Karpas-422 (cell line): ENCODE measurements at places on chromosomes 7 and 10.
A peak's percentile ranks its signal among the peaks of the same experiment; 100 is the strongest.

GRCh38 chr10:58444876-58445275 is 59.7 kb downstream of the TFAM start:
- DNase-seq, result no peak

- peak; percentile 69 for DNase-seq
Observed at GRCh38 chr10:93352638-93353383, 129.3 kb downstream of the MYOF start.

- no peak for DNase-seq
Observed at GRCh38 chr10:15118615-15119014, 21.5 kb downstream of the RPP38 start.

DNA sequence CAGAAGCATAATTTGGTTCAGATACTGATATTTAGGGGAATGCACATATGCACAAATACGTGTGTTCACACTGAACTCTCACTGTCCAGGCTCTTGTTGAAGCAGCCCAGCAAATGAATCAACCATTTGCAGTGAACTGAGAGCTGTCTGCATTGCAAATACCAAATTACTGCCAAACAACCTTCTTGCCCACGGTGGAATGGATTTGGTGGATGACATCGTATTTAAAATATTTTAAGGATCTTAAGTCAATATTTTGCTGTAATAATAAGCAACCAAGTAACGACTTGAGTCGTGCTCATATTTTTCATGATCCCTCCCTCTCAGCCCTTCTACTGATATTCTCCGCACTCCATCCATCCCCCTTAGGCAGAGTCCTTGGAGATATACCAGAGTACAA is 107.9 kb upstream of the FEZF1 start:
- no peak for DNase-seq

DNA sequence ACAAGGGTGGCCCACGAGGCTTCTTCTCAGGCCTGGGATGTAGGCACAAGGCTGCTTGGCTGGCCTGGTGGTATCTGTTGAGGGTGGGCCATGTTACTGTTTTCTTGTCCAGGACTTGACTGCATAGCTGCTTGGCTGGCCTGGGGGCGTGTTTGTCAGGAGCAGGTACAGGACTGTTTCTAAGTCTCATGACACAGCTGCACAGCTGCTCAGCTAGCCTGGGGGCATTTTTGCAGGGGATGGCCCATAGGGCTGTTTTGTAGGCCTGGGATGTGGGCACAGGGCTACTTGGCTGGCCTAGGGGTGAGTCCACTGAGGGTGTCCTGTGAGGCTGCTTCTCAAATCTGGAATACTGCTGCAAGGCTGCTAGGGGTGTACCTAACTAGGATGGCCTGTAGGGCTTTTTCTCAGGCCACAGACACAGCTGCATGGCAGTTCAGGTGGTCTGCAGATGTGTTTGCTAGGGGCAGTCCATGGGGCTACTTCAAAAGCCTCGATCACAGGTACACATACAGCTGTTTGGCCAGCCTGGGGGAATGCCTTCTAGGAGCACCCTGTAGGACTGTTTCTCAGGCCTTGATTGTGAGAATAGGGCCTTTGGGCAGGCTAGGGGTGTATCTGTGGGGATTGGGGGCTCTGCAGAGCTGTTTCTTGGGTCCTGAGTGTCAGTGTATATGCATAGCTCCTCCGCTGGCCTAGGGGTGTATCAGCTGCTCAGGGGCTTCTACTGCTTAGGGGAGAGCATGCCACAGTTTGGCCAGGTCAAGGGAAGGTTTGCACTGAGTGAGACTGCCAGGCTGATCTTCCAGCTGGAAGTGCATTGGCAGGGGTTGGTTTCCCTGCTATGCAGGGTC is 26.6 kb upstream of the PLA2G12B start:
- no peak for DNase-seq

DNA sequence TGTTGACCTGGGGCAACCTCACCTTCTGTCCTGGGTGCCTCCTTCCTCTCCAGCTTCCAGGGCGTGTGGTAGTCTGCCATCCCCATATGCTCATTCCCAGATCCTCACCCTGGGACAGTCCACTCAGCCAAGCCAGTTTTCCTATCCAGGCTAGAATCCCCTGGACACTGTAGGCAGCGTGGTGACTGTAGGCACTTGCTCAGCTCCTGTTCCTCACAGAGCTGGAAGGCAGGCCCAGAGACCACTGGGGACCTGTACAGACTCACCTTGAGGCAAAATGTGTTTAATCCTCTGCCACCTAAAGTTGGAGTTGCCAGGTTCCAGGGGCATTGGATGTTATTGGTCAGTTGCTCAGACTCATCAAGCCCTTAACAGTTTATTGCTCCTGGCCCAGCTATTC is 2.4 kb upstream of the GRID1 start:
- no peak for DNase-seq

- no peak for DNase-seq
Observed at GRCh38 chr7:27098578-27099451, 3.0 kb upstream of the HOXA1 start.

DNA sequence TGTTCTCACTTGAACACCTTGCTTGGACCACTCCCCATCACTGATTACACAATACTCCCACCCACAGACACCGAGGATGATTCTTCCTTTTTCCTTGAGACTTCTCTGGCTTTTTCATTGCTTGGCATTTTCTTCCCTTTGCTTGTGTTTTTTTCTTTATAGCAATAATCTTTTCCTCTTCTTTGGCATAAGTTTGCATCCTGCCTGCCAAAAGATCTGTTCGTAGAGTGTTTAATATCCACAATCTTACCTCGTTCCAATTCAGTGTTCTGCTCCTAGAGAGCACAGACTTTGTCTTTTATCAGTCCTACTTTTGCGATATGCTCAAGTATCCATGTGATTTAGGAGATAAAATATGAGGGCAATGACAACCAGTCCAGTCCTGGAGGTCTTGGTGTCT is 303.3 kb upstream of the CDC14C start:
- no peak for DNase-seq

DNA sequence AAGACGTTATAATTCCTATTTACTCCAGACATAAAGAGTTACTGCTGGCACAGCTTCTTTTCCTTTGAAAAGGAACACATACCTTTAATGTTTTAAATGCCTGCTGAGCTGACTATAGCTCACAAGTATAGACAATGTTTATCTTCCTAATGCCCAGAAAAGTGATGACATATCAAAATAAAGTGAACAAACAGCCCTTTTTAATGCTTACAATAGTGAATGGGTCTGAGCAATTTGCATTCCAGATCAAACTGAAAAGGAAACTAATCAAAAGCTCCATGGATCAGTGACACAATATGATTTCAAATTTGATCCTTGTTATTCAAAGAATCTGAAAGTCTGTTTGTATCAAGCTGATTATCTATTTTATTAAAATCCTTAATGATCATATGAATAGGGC is 233.6 kb upstream of the SEMA3E start:
- no peak for DNase-seq

DNA sequence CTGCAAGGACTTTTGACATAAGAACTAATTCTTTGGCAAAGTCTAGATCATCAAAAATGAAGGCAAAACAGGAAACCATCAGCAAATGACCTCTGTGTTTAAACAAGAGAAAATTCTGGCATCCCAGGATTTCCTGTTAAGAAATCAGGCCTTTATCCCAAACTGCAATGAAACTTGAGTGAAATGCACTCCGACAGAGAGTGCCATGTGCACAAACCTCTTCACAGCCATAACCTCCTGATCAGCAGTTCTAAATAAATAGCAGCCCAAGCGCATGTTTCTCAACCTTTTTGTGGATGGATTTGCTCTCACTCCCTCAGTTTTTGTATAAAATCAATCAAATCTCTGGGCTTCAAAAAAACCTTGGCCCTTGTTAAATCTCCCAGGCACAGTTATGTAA is 107.7 kb upstream of the EEPD1 start:
- DNase-seq, result no peak

- DNase-seq, result no peak
Observed at GRCh38 chr7:141739250-141739649, 1.1 kb downstream of the SSBP1 start.

DNA sequence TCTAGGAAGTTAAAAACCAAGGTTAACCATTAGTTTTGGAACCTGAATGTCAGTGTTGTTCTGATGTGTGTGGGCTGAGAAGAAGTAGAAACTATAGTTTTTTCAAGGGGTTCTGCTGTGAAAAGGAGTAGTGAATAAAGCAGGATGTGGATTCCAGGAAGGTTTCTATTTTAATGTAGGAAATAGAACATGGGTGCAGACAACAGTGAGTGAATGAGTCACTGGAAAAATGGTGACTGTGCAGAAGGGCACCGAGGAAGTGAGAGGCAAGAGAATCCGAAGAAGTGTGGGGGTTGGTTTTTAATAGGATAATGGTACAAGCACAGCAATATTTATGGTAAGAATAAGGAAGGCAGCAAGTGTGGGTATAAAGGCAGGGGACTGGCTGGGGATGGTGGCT is 120.4 kb downstream of the ARHGAP21 start:
- DNase-seq, result no peak

GRCh38 chr10:62326176-62326575 is 48.0 kb upstream of the ZNF365 start:
- no peak for DNase-seq

- no peak for DNase-seq
Observed at GRCh38 chr10:3258394-3258793, 85.8 kb upstream of the PITRM1 start.

- no peak for DNase-seq
Observed at GRCh38 chr10:62136931-62137330, 131.7 kb downstream of the RTKN2 start.

DNA sequence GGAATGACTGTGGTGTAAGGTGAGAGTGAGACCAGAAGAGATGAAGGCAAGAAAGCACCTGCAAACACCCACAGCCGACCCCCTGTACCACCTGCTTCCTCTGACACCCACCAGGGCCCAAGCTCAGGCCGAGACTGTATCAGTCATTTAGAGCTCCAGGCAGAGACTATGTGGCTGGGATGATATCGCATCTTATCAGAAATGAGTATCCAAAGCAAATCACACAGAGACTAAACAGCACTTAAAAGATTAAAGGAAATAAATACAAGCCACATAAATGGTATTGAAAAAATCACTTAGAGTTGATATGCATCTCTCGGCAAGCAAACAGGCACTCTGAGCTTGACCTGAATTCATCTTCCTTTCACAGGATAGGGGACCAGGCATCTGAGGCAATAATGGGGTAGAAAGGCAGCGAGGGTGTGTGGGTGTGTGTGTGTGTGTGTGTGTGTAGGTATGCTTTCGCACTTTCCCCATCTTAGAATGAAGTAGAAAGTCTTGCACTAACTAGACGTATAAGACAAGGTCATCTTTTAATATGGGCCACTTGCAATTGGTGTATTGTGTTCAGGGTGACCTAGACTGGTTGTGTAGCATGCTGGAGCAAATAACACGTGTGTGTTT is 665.9 kb downstream of the KCNMA1 start:
- no peak for DNase-seq

- DNase-seq, result no peak
Observed at GRCh38 chr7:92735707-92736106, 100.7 kb downstream of the CDK6 start.

GRCh38 chr7:88759230-88760135 is at the start of gene ZNF804B:
ZNF804B (plus strand) TSS chr7:88759700; CDS start chr7:88759977, 277 bp downstream.
- no peak for DNase-seq

DNA sequence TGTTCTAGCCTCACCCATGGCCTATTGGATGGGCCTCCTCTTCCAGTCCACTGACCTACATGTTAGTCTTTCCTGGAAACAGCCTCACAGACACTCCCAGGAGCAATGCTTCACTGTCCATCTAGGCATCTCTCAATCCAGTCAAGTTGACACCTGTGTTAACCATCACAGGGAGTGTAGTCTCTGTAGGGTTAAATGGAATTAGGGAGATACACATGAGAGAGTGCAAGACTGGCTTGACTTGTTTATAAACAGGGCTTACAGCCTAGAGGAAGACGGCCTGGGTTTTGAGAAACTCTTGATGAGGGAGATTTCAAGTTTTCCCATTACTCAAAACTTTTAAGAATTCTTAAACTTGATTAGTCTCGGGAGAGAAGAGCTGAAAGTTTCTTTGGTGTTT is 18.9 kb upstream of the PRSS37 start:
- DNase-seq, result no peak

GRCh38 chr10:90412582-90412981 is 445.3 kb downstream of the HTR7 start:
- no peak for DNase-seq

GRCh38 chr10:91592266-91592975 is 40.5 kb downstream of the PPP1R3C start:
- DNase-seq, result no peak

- no peak for DNase-seq
Observed at GRCh38 chr7:32865448-32866030, 26.0 kb downstream of the KBTBD2 start.

DNA sequence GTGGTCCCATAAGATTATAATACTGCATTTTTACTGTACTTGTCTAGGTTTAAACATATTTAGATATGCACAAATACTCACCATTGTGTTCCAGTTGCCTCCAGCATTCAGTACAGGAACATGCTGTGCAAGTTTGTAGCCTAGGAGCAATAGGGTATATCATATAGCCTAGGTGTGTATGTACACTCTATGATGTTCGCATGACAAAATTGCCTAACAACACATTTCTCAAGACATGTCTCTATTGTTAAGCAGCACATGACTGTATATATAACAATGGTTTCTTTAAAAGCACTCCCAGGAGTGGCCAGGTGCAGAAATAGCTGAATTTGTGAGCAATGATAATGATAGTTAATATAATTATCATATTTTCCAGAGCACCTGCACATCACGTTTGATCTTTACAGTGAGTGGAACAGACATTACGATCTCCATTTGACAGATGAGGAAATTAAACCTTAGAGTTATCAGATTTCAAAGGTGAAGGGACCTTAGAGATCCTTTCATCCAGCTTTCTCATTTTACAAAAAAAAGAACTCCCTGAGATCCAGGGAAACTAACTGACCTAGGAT is 99.2 kb upstream of the PDCD4 start:
- no peak for DNase-seq

GRCh38 chr7:69518705-69519077 is 79.6 kb upstream of the AUTS2 start:
- no peak for DNase-seq

DNA sequence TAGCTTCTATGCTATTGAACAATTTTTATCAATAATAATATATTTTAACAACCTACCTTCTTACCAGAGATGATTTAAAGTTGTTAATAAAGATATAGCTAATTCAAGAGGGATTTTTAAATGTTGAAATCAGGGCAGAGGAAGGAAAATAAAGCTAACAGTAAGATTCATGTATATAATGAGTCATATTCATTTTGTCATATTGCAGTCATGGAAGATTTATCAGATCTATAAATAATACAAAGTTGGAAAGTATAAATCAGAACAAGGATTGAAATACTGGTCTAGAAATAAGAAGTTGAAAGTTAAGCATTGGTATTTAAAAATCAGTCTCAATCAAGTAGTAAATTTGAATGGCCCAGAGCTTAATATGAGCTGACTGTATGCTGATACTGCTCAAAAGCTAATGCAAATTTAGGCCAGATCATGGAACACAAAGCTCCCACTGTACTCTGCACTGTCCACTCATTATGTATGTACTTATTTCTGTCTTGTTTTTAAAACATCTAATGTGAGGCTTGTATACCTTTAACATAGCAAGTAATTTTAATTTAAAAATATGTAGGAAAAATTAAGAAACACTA is 196.9 kb downstream of the ZEB1 start:
- DNase-seq, result no peak

- DNase-seq, result no peak
Observed at GRCh38 chr10:77618117-77618516, 19.5 kb downstream of the KCNMA1 start.

- no peak for DNase-seq
Observed at GRCh38 chr7:74134117-74134620, 40.0 kb upstream of the EIF4H start.

- no peak for DNase-seq
Observed at GRCh38 chr10:88097092-88097516, 233.7 kb downstream of the PTEN start.
